ENCODE measurements at places on chromosomes 2 and 18.

DNA sequence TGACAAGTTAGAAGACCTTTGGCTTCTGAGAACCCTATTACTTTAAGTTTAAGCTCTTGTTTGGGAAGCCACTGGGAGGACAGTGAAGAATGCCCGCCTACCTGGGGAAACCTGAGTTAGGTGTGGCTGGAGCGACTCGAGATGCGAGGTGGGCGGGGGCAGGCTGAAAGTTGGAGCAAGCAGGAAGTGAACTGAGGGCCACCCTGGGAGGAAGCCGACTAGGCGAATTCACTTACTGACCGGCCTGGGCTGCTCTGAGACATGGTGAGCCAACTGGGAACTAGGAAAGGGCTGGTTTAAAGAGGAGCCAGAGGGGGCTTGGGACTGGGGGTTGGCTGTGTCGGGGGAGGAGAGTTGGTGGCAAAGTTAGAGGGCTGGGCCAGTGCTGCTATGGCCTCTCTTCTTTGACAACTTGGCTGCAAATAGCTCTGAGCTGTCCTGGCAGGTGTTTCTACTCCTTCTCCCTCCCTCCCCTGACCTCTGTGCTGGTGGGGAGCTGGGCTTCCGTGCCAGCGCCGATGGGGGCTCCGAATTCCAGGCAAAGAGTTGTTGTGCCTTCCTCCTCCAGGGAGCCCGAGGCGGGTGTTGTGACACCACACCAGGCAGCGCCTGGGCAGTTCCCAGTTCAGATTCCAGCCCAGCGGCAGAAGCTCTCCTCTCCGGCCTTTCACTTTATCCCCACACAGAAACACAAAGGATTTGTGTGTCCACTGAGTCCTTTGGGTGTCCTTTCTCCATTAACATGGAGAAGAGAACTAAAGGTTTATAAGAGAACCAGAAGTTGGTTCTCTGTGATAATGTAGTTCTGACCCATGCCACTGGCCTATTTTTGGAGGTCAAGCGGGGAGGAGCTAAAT lies at the start of gene VAMP8:
VAMP8 (plus strand) TSS at position 201 of the 857 bp plus-strand sequence; CDS start at position 262, 61 bp downstream.
- DNase-seq, result peak; percentile 37

GRCh38 chr2:68727683-68728375 lies 6.8 kb upstream of the ARHGAP25 start:
- DNase-seq, result no peak

DNA sequence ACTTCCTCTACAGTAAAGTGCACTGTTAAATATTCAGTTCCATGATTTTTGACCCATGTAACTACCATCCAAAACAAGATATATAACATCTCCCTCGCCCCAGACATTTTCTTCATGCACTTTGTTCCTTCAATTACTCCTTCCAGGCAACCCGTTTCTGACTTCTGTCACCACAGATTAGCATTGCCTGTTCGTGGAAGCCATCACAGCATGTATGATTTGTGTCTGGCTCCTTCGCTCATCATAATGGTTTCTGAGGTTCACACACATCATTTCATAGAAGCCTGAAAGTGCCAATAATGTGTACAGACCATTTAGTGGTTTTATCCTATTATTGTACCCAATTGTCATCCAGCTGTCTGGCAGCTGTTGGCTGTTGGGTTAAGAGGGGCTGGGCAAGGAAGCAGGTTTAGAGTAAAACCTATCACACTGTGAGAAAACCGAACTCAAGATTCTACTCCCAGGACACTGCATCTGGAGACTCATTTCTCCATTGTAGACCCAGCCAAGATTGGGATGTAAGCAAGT lies 16.1 kb downstream of the ARHGAP28 start:
- DNase-seq, result no peak

- DNase-seq, result no peak
Measured at GRCh38 chr2:225600865-225601264, 201.4 kb downstream of the NYAP2 start.

DNA sequence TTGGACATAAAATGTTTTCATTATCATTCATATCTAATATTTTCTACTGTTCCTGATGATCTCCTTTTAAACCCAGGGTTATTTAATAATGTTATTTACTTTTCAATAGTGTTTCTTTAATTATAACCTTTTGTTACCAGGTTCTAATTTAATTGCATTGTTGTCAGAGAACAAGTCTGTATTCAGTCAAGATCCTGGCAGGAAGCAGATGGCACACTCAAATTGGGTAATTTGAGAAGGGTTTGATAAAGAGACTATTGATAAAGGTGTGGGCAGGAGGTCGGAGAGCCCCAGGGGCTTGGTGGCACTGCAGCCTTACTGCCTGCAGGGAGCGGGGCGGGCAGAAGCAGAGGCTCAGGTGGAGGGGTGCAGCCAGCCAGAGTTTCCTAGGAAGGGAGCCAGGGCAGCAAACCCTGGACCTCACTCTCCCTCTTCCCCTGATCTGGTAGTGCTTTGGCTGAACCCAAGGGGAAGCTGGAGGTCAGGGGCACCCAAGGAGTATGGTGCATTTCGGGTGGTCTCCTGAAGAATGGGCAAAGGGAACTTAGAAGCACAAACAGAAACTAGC lies 2.3 kb upstream of the KIF1A start:
- no peak for DNase-seq

DNA sequence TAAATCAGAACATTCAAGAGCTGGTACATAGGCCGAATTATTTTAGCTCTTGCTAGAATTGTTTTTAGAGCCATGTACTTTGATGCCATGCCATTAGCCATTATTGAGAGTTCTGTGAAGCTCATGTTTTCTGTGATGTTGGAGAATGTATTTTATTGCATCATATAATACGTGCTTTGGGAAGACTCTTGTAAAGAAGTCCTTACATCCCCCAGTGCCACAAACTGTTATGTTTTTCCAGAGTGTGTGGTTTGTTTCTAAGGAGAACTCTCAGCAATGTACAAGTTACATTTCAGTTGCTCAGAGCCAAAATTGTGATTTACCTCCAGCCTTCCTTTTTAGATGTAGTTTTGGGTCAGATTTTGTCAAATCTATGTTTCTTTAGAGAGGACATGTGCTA lies 148.6 kb downstream of the HAUS1 start:
- DNase-seq, result no peak

DNA sequence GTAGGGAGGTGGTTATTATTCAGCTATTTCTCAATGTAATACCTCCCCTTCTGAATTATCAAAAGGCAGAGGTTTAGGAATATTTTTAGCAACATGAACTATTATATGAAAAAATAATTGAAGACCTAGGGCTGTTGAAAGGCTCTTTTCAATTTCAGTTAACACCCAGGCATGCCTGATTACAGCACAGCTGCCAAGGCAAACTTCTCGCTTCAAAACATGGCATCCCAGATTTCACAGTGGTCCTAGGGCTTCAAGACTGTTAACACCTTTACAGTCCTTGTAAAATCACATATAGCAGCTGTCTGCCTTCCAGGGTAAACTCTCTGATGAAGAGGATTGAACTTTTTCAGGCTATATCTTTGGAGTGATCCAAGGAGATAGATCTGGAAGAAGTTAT lies 23.2 kb downstream of the CTLA4 start:
- no peak for DNase-seq

- DNase-seq, result no peak
Measured at GRCh38 chr2:45554073-45554741, 56.9 kb downstream of the SRBD1 start.

GRCh38 chr2:117536139-117536538 lies 278.4 kb upstream of the DDX18 start:
- no peak for DNase-seq

GRCh38 chr2:196324211-196324610 lies 152.8 kb upstream of the STK17B start:
- DNase-seq, result no peak

- no peak for DNase-seq
Measured at GRCh38 chr2:159497847-159498246, 118.5 kb downstream of the BAZ2B start.

- no peak for DNase-seq
Measured at GRCh38 chr18:2049986-2050385, 521.3 kb downstream of the METTL4 start.

GRCh38 chr2:63876311-63876710 lies 34.6 kb downstream of the UGP2 start:
- no peak for DNase-seq

- DNase-seq, result no peak
Measured at GRCh38 chr2:150710916-150711315, 223.4 kb upstream of the RND3 start.

- no peak for DNase-seq
Measured at GRCh38 chr18:25862881-25863600, 227.4 kb downstream of the SS18 start.

Measured in effector memory CD4-positive, alpha-beta T cell (primary cell).